ENCODE measurements at places on chromosomes 12 and 14.

- no peak for DNase-seq
These were observed 277.2 kb downstream of the AKAP6 start for GRCh38 chr14:32606301-32606700.

GRCh38 chr12:89470741-89471509 is 53.7 kb downstream of the GALNT4 start:
- no peak for DNase-seq

GRCh38 chr12:12107678-12108077 is 36.9 kb downstream of the BCL2L14 start:
- no peak for DNase-seq

DNA sequence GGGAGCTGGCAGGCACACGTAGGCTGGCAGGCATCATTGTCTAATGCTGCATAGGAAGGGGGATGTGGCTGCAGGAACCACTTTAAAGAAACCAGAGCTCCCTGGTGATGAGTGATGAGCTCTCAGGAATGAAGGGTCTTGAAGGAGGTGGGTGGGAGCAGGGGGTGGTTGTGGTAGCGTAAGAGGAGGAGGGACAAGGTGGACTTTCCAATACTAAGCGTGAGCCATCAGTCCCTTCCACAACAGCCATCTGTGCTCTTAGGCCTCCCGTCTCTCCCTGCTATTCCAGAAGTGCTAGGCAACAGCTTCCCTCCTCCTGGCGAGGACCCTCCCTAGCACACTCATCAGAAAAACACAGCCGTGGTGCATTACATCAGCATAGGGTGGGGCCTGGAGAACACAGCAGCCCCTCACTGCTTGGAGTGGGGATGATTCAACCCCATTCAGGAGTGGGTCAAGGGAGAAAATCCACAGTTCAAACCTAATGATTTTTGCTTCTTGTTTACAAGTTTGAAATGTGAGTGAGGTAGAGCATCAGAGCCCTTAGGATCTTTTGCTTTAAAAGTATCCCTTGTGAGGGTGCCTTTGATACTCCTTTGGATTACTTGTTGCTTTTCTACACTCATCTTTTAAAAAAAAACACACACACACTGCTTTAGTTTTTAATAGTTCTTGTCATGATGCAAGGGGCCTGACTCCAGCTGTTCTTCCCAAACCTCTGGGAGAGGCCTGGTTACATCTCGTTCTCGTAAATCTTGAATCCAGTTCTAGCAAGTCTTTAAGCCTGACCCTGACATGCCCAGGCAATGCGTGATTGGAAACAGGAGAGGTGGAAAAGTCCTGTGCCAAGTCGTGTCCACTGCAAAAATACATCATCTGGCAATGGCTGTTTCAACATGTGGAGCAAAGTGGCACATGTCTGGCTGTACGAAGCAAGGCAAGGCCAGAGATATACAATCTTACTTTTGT is 356.4 kb upstream of the DDHD1 start:
- DNase-seq, result peak; percentile 73

DNA sequence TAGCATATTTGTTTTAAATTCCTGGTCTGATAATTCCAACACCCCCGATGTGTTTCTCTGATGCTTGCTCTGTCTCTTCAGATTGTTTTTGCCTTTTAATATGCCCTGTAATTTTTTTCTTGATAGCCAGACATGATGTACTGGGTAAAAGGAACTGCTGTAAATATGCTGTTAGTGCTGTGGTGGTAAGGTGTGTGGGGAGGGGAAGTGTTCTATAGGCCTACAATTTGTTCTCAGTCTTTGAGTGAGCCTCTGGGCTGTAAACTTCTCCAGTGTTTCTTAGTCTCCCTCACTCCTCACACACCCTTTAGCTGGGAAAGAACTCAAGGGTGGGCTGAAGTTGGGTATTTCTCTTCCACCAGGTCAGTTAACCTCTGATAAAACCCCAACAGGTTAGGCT is 147.0 kb upstream of the OR4E1 start:
- no peak for DNase-seq

DNA sequence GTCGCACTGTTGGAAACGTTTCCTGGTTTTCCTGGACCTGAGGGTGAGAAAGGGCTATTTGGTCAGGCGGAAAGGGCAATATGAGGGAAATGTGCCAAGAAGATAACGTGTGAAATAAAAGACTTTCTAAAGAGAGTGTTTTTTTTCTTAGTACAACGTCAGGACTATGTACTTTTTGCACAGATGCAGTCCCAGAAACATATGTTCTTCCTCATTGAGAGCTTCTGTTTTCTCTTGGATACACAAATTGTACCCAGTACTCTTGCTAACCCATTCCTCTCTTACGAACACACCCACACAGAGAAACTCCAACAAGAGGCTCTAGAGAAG is 669 bp upstream of the PKP2 start:
- no peak for DNase-seq

DNA sequence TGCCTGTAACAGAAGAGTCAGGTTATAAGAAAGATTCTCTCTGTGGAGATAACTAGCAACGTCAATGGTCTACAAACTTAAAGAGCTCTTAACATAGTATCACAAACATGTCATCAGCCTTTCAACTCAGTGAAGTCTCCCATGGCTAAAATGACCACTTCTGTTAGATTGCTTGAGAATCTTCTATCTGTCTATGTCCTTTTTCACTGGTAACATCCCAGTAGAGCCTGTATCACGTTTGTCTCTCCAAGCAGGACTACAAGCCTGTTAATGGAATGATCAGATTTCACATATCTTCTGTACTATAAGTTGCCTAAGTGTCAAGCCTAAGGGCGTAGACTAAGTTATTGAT is 50.7 kb downstream of the SLC2A13 start:
- no peak for DNase-seq

DNA sequence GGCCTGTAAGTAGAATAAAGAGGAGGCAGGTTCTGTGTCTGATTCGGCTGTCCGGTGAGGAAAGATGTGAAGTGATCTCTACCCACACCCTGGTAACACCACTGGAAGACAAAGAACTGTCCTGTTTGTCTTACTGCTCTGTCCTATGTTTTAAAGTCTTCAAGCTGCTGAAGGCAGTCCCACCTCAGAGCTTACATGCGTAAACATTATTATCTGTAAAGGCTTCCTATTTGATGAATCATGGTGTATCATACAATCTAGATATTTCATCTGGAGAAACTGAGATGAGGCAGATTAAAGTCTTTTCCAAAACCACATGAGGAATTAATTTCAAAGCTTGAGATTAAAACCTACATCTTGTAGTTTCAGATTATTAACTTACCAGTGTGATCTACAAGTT is 427.6 kb downstream of the ZFP36L1 start:
- peak; percentile 81 for DNase-seq

DNA sequence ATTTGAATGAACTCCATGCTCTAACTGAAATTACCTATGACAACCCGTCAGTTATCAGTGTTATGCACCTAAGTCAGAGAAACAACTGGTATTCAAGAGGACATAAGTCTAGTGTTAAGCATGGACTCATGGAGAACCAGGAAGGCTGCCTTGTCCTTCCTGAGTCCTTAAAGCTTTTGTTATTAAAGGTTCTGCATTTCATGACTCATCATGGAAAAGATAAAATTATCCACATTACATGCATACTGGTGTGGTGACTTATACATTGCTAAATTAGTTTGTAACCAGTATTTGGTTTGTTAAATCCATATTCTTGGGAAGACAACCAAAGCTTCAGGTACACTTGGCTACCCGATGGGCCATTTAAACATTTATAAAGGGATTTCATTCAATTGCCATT is 6.5 kb upstream of the OR4E1 start:
- peak; percentile 36 for DNase-seq

DNA sequence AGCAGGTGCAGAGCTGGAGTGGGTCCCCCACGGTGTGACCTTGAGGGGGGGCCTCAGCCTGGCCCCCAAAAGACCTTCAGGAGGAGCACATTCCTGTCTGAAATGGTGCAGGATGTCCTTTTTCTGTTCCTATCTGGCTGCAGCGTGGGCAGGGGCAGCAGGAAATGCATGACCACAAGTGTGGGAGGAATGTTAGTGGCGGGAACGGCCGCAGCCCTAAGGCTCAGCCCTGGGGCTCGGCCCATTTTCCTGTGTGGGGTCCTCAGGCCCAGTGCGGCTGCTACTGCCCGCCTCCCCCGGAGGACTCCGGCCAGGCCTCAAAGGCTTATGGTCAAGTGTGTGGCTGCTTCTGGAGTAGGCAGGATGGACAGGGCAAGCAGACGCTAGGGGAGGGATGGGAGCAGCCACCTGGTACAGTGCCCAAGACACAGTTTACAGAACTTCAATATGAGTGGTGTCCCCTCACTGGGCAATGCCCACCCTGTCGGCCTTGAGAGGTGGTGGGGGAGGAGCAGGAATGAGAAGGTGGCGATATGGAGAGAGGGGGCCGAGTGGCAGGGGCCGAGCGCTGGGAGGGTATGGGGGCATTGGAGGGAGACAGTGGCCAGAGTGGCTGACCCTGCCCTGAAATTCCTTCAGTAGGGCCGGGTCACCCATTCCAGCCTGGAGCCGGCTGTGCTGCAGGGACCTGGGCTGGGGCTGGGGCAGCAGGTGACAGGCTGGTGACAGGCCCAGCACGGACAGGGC is 137.4 kb downstream of the CALM1 start:
- no peak for DNase-seq

- DNase-seq, result peak; percentile 51
These were observed 17.8 kb downstream of the TAS2R50 start for GRCh38 chr12:10968765-10969456.

GRCh38 chr14:72775923-72776554 is 117.9 kb downstream of the DPF3 start:
- DNase-seq, result no peak

GRCh38 chr12:116827432-116827831 is 53.8 kb downstream of the HRK start:
- no peak for DNase-seq

DNA sequence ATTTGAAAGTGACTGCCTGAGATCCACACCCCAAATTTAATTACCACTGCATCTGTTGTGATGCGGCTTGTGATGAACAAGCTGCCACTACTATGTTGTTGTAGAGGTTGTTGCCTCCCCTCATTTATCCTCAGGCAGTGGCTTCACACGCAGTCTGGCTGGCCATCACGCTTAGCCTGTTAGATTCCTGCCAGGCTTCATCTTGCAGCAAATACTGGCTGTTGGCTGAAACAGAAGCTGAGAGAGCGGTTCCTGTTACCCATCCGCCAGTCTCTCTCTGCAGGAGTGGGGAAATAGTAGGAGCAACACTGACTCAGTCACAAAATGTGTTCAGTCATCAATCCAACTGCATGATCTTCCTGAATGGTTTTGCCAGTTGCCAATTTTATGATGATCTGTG is 934.4 kb downstream of the FLRT2 start:
- DNase-seq, result no peak

DNA sequence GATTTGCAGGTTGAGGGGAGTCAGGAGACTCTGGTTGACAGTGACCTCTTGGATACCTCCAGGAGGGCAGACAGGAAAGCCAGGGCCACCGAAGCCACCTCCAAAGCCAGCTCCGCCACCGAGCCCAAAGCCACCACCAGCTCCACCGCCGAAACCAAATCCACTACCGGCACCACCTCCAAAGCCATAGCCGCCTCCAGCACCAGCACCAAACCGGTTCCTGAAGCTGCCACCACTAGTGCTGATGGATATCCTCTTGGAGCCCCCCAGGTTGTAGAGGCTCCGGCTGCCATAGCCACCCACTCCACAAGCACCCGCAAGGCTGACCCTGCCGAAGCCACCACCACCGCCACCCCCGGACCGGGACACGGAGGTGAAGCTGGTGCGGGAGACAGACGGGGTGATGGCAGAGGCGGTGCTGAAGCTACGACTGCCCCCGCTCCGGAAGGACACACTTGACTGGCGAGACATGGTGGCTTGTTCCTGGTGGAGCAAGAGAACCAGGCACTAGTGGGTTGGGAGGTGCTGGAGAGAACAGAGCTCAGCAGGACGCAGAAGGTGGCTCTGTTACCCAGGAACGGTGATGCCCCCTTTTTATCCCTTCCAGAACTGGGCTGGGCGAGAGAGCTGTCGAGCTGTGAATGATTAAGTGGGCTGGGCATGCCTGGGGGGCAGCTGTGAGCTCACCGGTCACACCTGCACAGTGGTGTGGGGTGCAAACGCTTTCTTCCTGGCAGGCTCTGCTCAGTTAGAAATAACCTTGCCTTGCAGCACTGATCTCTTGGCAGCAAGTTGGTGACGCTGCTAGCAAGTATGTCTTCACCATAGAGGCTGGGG is at the start of gene KRT5:
Gene KRT5 (minus strand): TSS at position 569 of the 837 bp plus-strand sequence. CDS start 98 bp downstream, at position 471.
- DNase-seq, result no peak

- DNase-seq, result no peak
These were observed 30.5 kb downstream of the JAG2 start for GRCh38 chr14:105138021-105138541.

DNA sequence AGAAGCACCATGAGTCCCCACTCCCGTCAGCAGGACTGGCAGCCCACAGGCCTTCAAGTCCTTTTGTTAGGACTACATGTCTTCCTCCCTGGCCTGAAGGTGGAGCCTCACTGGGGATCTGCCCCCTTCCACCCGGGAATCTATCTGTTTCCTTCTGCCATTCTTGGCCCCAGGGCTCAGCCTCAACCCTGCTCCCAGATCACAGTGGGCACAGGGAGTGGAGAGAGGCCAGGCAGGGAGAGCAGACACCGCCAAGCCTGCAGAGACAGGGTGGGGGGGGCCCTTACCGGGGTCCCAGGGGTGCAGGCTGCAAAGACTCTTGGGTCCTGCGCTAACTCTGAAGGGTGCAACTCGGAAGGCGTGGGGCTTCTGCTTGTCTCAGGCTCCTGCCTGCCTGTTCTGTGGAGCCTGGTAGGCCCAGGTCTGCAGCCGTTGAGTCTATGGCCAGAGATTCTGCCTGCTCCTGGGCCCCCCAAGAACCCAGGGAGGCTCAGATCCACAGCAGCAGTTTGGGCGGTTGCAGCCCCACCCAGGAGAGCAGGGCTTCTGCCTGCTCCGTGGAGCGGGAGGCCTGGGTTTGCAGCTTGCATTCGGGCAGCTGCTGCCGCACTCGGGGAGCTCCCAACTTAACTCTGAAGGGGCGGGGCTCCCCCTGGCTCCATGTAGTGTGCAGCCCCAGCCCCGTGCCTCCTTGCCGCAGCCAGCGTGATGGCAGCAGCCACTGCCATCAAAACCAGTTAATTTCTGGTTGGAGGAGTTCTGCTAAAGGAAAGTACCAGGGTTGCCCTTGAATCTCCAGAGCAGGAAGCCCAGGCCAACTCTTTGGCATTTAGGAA is 21.7 kb upstream of the PLBD1 start:
- DNase-seq, result no peak

DNA sequence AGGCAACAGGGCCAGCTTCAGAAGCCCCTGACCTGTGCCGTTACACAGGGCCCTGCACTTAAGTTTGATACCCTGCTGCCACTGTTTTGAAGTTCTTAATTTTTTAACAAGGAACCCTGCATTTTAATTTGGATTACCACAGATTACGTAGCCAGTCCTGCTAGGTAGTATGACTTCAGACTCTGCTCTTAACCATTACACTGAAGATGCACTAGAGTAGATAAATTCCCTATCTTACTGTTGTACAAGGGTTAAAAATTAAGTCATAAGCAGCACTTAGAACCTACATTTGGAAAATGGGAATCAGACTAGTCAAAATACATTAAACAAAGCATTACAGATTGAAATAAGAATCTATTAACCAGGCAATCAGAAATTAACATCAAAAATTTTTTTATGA is 2.3 kb downstream of the GNPNAT1 start:
- no peak for DNase-seq

DNA sequence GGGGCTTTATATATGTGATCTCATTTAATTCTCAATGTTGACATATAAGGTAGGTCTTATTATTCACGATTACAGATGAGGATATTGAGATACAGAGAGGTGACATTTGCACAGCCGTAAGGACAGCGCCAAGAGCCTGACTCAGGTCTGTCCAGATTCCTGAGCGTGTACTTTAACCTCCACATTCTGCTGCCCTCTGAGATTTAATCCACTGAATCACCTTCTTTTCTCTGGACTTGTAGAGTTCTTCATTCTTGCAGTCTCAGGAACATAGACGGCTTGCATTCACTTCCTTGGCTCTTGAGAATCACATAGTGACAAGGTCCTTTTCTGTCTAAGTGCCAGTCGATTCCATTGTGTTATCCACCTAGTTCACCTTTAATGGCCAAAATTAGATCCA is 141.0 kb upstream of the ARHGAP5 start:
- no peak for DNase-seq

Measured in fibroblast of skin of right biceps (primary cell).